ENCODE measurements at places on chromosomes 1 and 21.

DNA sequence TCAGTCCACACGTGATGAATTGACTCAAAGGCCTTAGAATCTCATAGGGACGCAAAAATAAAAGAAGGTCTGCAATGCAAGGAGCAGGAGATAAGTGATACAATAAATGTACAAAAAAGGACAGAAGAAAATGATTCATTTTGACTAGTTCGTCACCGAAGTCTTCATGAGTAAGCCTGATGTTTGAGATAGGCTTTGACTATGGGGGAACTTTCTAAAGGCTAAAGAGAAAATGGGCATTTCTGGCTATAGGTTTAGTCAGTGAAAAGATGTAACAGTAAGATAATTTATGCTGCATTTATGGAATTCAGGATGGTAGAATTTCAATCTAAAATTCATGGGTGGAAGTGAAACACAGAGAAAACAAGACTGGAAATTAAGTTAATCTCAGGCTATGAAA is 163.0 kb downstream of the ADGRL4 start:
- no peak for DNase-seq

DNA sequence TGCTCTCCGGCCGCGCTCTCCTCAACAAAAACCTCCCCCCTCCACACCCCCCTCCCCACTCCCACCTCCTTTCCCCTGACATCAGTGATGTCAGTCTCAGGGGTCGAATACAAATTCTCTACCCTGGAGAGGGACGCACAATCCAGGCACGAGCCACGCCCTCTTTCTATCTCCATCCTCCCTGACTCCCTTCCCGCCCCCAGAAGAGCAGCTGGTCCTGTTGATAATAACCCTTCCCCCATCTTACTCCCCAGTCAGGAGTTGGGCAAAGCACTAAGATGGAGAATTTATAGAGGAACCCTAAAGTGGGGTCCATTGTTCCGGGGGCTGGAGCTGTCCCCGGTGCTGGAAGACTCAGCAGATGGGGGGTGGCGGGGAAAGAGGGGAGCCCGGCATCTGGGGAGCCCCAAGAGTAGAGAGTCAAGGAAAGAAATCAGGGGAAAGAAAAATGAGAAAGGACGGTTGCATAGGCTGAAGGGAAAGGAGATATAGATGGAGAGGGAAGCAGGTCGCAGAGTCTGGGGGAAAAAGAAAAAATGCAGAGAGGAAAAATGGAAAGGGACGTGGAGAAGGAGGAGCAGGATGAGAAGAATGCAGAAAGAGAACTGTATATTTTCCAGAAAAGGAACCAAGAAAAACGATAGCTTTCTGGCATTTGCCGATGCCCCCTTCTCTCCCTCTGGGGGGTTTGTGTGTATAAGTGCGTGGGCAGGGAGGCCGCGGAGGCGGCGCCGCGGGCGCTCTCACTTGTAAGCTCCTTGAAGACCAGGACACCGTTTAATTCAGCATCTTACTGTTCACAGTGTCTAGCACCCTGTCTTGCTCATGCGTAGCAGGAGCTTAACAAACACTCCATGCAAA is at the start of gene CELF3:
CELF3 (minus strand) TSS at position 33 of the 861 bp plus-strand sequence. CDS start 783 bp downstream, outside the sequence.
- peak; percentile 72 for DNase-seq

DNA sequence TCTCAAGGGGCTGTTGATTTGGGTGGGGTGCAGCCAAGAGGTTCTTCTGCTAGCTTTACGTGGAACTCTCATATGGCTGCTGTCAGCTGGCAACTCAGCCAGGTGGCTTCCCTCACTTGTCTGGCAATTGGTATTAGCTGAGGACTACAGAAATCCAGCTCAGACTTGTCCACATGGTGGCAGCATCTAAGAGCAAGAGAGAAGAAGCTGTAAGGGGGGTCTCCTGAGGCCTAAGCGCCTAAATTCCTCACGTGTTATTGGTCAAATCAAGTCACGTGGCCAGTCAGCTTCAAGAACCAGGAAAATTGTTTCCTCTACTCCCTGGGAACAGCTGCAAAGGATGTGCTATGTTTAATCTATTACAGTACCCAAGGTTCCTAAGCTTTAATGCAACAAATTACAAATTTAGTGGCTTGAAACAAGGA is 4.2 kb upstream of the DYRK3 start:
- peak; percentile 93 for DNase-seq

DNA sequence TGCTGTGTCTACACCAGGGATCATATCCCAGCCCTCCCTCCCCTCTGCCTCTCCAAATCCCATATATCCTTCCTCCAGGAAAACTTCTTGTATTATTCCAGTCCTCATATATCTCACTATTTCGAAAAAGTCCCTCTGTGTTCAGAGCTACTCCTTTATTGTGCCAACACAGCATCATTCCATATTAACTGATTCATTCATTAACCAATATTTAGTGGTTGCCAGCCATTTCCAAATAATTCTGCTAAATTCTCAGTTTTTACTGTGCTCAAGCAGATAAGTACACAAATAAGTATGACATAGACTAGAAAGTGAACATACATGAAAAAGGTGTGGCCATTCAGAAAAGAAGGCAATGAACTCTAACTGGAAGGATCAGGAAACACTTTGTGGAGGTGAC is 241.6 kb upstream of the DUSP10 start:
- DNase-seq: no peak

DNA sequence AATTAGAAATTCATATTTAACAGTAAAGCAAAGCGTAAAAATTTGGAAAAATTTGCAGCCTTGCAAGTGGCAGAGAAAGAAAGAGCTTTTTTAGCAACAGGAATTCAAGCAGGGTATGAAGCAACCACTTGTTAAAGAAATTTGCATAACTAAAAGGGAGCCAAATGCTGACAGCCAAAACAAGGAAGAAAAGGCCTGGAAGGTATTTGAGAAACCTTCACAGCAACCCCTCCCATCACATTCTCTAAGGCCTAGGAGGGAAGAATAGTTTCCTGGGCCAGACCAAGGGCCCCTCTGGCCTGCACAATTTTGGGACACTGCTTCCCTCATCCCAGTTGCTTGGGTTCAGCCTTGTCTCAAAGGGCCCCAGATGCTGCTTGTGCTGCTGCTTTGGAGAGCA is 672.4 kb upstream of the TMPRSS15 start:
- DNase-seq: no peak

- DNase-seq: no peak
These were observed 2.4 kb upstream of the POGZ start for GRCh38 chr1:151461694-151462093.

DNA sequence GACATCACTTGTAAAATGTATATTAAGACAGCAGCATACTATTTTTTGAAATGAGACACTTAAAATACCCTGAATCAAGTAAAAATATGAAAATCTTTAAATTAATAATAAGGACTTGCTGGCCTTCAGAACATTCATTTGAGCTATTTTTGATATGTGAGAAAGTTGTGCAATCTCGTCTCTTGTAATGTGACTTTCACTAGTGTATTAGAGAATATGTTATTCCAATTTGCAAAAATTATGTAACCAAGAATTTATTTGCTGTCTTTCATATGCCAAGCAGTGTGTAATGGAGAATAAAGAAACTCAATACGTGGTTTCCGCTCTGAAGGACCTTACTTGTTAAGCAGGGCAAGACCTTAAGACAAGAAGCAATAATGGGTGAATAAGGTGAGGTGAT is 375.0 kb upstream of the RUNX1 start:
- no peak for DNase-seq

GRCh38 chr1:219090607-219091006 is 83.1 kb upstream of the LYPLAL1 start:
- DNase-seq: no peak

GRCh38 chr1:58765006-58765405 is 18.8 kb downstream of the JUN start:
- DNase-seq: no peak

DNA sequence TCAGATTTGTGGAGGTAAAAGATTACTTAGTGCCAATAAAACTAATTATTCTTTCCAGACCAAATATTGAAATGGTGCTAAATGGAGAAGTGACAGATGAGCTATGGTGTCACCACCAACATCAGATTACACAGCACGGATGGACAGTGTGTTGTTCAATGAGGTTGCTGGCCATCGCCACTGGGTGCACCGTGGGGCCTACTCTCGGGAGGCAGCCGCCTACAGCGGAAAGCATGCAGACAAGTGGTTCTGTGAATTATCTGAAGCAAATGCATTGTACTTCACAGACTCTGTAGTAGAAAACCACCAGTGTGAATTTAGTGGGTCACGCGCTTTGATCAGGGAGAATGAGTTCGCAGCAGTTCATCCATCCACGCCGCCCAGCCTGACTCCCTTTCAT is 42.3 kb downstream of the GNG4 start:
- DNase-seq: no peak

DNA sequence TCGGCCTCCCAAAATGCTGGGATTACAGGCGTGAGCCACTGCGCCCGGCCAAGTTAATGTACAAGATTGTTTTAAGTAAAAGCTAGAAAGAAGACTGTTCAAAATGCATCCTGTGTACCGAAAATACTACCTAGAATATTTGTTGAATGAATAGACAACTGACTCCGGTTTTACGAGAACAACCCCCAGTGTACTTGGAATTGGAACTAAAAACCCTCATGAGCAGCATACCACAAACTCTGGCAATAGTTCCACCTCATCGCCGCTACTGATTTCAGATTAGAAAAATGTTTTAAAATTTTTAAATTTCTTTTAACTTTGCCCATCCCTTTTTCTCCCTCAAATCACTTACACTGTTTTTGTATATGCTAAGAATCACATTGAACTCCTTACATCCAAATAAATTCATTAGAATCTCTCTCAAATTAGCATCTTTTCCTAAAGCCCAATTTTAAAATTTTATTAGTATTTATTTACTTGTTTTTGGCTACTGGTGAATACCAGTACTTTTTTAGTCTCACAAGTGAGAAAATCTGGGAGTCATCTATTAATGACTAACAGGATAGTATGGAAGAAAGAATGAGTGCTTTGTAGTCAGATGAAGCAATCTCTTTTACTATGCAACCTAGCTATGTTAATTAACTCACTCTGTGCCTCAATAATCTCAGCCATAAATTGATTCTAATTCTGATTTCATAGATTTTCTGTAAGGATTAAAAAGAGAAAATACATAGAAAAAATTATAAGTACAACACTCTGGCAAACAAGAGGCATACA is 95.1 kb downstream of the GPATCH2 start:
- DNase-seq: no peak

DNA sequence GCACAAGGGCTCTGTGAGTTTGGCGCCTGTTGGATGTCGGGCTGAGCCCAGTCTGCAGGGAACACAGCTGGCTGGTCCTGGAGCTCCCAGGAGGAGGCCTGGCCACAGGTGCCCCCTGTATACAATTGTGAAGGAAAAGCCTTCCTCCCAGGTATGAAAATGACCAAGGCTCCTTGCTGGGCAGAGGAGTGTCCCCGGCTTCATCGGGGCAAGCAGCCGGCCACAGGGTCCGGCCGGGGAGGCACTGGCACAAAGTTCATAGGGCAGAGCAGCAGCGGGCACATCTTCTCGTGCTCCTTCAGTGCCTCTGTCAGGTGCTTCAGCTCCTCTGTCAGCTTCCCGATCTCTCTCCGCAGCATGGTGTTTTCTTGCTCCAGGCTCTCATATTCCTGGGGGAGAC is 13.0 kb downstream of the BATF3 start:
- DNase-seq: no peak

DNA sequence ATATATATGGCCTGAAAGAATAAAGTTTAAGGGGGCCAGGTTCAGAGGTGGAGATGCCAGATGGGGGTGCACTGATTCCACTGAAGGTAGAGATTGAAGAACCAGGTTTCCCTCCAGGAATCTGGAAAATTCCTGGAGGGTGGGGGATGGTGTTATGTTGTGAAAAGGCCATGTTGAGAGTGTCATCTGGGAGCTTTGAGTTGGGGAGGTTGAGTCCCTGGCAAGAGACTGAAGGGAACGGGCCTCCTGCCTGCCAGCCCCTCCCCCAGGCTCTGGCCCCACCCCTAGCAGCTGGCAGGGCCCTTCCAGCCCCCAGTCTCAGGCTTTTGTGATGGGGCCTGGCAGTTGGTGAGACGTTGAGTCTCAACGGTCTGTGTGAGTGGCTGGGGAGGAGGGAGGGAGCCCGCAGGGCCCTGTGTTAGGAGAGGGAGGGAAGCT is 4.1 kb downstream of the PTPRU start:
- peak; percentile 63 for DNase-seq

GRCh38 chr1:60502506-60502905 is 428.9 kb upstream of the C1orf87 start:
- DNase-seq: no peak

- no peak for DNase-seq
These were observed 39.4 kb upstream of the UHMK1 start for GRCh38 chr1:162458236-162458635.

DNA sequence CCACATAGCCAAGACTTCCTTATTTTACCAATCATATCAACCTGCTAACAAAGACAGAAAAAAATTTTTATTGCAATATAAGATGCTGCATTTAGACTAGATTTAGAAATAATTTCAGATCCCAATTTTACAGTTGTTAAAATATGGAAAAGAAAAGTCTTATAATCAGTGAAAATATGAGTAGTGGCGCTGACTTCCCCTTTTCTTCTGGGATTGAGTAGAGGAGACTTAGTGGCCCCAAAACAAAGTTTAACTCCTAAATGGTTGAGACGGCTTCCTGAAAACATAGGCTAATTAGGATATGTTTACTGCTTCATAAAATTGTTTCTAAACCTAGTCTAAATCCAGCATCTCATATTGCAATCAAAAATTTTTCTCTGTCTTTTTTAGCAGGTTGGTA is 68.4 kb downstream of the RAB3GAP2 start:
- no peak for DNase-seq

DNA sequence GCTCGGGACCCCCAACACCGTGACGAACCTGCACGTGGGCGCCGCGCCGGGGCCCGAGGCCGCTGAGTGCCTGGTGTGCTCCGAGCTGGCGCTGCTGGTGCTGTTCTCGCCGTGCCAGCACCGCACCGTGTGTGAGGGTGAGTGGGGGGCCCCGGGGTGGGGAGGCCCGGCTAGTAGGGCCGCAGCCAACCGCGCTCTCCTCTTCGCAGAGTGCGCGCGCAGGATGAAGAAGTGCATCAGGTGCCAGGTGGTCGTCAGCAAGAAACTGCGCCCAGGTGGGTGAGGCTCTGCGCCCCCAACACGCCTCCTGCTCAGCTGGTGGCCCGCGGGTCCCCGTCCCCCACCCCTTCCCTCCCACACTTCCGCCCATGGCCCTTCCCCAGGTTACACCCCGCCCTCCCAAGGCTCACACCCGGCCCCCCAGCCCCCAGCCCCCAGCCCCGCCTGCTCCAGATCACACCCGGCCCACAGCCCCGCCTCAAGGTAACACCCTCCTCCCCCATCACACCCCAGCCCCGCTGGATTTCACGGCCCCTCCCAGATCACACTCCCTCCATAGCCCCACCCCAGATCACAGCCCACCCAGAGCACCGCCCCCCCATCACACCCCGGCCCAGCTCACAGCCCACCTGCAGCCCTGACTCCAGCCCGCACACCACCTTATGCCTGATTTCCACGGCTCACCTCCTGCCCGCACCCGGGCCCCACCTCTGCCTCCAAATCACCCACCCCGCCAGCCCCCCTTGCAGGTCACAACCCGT is 2.4 kb upstream of the MMP23B start:
- DNase-seq: no peak

- no peak for DNase-seq
These were observed 579.2 kb upstream of the RGS18 start for GRCh38 chr1:191579019-191579418.

- DNase-seq: no peak
These were observed 34.7 kb upstream of the TNFRSF1B start for GRCh38 chr1:12132078-12132477.

- peak; percentile 30 for DNase-seq
These were observed 63.7 kb downstream of the MAP10 start for GRCh38 chr1:232868793-232869491.
